Gastroesophageal sphincter (tissue), 4 donors: ENCODE measurements at places on chromosomes 7 and 10. TPM values are rescaled to one million over a fixed set of nuclear protein-coding genes. Genes with fewer than 3 reads are reported as not detected.

GRCh38 chr10:53997953-53998352, 803.1 kb downstream of the PCDH15 start:
- ATAC-seq, result no peak

DNA sequence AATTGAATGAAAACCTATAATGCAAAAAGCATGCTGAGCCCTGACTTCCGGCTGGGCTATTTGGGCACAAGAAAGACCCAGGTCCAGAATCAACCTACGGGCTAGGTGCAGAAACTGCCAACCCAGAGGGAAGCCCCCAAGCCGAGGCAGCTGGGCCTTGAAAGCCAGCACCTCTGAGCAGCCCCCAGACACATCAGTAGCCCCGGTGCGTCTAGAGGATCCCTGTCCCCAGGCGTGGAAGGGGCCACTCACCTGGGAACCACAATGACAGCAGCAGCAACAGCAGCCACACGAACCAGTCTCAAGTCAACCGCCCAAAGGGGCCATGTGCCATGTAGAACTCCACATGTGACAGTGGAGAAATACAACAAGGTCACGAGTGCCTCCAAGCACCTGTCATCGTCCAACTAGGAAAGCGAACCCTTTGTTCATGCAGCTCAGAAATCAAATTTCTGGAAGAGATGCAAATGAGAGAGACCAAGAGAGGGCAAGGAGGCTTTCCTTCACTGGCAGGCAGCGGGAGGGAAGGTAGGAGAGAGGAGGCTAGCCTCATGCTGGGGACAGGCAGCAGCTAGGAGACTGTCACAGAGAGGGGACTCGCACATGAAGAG, 57.5 kb upstream of the CHST15 start:
- no peak for ATAC-seq

The FAM180A gene
- 2.8 TPM for total RNA-seq

The TMEM273 gene
- 24.0 TPM for total RNA-seq

DNA sequence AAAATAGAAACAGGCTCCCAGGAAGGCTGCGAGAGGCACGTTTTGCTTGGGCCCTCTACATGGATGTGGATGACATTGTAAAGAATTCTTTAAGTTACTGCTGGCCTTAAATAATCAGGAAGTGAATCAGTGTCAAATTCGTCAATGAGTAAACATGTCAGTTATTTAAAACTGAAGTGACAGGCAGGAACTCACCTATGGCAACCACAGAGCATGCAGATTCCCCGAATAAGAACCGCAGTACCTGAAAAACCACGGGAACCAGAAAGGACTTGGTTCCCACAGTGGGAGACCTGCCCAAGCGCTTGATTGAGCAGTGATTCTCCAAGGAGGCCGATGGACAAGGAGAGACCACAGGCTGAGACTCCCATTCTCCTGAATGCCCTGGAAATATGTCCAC, 351.2 kb upstream of the AKR1E2 start:
- ATAC-seq, result no peak

- ATAC-seq, result peak; percentile 47
These were observed 107.3 kb downstream of the SNX10 start for GRCh38 chr7:26398756-26399509.

DNA sequence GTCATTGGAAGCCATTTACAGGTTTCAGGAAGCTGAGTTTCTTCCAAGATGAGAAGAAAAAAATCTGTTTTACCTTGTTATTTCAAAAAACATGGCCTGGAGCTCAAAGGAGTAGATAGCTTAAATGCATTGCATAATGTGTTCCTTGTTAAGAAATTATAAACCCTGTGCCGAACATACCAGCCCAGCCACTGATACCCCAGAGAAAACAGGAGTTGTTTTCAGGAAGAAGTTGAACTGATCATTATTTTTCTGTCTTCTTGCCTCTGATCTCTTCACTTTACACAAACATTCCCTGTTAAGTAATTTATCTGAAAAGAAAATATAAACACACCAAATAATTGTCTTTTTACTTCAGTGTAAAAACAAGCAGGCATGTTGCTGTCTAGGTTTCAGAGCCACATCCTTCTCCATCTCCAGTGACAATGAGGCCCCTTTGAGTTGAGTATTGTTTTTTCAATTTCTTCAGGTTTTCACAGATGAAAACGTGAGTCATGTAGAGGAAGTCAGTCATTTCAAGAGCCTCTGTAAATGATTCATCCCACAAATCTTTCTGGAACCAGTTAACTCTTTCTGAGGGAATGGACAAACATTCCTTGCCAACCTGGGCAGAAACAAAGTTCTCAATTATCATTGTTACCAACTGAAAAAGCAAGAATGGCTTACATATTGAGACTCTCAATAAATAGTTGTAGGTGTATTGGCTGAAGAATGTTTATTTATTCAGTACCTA, 244.2 kb downstream of the IPMK start:
- no peak for ATAC-seq

The RAB19 gene
- total RNA-seq, result not detected

GRCh38 chr7:90586091-90586490, 10.0 kb upstream of the CDK14 start:
- no peak for ATAC-seq

The ECHS1 gene
- total RNA-seq, result 81.8 TPM

DNA sequence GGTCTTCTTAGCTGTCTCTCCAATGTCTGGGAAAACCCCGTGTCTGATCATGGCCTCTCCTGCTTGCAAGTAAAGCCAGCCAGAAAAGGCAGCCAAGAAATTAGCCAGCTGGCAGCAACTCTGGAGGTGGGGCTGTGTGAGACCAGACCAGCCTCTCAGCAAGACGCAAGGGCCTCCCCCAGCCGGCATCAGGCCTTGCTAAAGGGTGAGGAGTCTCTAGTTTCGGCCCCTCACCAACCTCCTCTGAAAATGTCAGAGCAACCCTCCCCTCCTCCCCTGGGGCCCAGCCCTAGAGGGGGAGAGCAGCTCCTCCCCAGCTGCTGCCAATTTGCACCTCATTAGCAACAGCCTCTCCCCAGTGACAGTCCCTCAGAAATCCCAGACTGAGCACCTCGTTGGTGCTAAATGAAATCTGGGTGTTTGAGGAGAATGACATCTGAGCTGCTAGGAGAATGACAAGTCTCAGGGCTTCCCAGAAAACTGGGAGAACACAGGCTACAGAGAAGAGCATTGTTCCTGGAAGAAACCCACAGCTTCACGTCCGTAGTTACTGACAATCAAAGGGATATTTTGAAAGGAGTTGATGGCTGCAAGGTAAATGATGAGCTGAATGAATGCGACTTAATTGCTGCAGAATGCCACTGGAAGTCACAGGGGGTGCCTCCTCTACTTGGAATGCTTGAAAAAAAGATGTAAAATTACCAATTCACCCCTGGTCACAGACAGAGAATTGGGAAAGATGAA, 25.9 kb downstream of the DGKI start:
- ATAC-seq, result peak; percentile 39

The AGMO gene
- total RNA-seq, result not detected

DNA sequence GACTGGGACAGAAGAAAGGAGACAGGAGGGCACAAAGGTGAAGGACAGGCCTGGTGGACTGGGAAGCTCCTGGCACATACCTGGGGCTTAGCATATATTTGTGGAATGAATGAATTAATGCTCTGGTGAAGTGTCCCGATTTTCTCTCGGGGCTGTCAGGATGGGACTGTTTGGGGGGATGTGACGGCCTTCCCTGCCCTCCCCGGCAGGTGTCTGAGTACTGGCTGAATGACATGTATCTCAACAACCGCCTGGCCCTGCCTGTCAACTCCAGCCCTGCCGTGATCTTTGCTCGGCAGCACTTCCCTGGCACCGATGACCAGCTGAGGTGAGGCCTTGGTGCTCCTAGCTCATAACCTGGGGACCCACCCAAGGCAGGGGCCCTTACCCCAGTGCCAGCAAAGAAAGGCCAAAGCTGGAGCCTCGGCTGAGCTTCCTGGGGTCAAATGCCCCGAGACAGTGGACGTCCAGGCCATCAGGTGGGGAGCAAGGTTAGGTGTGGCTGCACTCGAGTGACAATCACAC, 6.5 kb downstream of the CHAT start:
- ATAC-seq, result no peak

GRCh38 chr7:130396109-130396508, 15.8 kb downstream of the CPA1 start:
- no peak for ATAC-seq

- no peak for ATAC-seq
These were observed 31.0 kb upstream of the DNAJB12 start for GRCh38 chr10:72385724-72386123.

- no peak for ATAC-seq
These were observed 189.2 kb downstream of the CAMK1D start for GRCh38 chr10:12538491-12538995.

DNA sequence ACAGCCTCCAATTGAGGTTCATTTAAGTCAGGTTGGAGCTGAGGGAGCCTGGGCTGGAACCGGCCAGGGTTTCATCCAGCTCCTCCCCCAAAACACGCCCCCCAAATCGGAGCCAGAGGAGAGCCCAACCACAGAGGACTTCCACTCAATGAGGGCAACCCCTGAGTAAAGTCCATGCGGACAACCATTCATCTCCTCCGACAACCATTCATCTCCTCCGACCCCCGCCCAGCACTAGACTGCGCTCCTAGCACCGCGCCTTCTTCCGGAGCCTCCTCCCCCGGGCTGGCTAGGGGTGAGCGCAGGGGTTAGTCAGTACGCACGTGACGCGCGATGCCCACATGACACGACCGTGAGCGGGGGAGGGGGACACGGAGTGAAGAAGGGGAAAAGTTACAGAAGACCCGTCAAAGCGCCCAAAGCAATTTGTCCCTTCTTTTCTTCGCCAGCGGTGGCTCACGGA, 1.4 kb downstream of the MAGI2 start:
- peak; percentile 86 for ATAC-seq

- ATAC-seq, result no peak
These were observed 204.3 kb downstream of the DGKB start for GRCh38 chr7:14698239-14698638.

The PHF14 gene
- total RNA-seq, result 29.7 TPM

- peak; percentile 62 for ATAC-seq
These were observed 22.4 kb upstream of the SEMA3C start for GRCh38 chr7:80941208-80941758.

The CUBN gene
- 0.37 TPM for total RNA-seq

DNA sequence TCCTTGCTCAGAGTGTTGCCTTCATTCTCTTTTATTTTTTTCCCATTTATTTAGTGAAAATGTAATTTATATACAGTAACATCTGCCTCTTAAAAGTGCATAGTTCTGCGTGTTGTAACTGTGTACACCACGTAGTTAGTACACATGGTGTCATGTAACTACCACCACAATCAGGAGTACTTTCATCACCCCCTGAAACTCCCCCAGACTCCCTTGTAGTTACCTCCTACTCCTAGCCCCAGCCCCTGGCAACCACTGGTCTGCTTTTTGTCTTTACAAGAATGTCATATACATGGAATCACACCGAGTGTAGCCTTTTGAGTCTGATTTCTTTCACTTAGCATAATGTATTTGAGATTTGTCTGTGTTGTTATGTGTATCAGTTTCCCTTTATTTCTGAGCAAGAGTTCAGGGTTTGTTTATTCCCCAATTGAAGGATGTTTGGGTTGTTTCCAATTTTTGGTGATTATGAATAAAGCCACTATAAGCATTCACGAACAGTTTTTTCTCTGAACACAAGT, 50.6 kb downstream of the GRK5 start:
- no peak for ATAC-seq

The VSTM2A gene
- total RNA-seq, result 0.81 TPM

- ATAC-seq, result no peak
These were observed 50.4 kb upstream of the ENO4 start for GRCh38 chr10:116798859-116799258.

GRCh38 chr7:37287131-37287855, 161.4 kb downstream of the ELMO1 start:
- ATAC-seq, result no peak

The INSIG1 gene
- 33.9 TPM for total RNA-seq

DNA sequence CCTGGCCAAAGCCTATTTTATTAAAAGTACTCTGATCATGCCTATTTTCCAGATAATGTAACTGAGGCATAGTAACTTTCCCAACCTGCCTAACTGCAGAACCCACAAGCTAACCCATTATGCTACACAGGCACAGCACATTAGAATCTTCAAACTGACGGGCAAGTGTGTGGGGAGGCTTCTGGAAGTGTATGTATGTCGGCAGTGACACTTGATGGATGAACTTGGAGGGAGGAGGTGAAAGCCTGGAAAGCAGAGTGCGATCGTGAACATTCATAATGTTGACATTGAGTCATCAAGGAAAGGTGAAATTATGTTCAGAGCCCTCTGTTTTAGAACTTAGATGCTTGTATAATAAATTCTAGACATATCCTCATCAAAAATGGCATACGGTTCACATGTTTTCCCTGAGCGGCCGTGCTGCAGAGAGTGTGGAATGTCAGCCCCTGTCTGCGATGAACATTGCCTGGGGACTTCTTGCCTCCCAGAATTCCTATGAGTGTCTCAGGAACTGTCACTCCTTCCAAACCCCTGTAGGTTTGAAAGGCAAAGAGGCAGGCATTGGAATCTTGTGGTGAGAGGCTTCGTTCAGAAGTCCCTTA, 102.4 kb downstream of the SLIT1 start:
- no peak for ATAC-seq

- ATAC-seq, result peak; percentile 74
These were observed 453 bp upstream of the GALNT17 start for GRCh38 chr7:71131256-71132126.

The OPALIN gene
- total RNA-seq, result not detected

DNA sequence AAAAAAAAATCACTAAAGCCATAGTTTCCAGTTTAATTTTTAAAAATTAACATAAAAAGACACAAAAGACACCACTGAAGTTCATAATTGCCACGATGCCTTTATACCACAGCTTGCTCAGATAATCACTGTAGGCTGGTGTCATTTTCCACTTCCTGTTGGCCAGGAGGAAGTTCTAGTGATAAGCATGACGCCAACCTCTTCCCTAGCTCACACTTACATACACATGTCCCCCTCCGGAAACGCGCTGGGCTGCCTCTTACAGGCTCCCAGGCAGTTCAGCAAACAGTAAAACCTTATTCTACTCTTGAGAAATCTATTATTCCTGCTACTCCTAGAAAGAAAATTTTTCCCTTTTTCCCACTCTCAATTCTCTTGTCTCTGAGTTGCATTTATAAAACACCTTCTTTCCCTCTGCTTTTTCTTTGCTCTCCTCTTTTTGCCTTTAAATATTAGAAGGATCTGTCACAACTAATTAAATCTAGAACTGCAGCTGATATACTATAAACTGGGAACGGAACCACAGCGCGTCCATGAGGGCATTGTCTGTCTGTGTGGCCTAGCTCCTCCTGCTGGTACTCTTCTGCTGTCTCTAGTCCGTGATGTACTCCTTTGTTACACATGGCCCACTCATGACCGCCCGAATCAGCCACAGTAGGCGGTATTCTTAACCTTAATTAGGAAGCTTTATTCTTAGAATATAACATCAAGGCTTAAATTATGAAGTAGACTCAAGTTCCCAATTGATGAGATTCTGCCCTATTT, 664.9 kb downstream of the CNTNAP2 start:
- ATAC-seq, result no peak
